Amygdala (tissue), 56 donors: ENCODE measurements at places on chromosomes 12 and 14.

DNA sequence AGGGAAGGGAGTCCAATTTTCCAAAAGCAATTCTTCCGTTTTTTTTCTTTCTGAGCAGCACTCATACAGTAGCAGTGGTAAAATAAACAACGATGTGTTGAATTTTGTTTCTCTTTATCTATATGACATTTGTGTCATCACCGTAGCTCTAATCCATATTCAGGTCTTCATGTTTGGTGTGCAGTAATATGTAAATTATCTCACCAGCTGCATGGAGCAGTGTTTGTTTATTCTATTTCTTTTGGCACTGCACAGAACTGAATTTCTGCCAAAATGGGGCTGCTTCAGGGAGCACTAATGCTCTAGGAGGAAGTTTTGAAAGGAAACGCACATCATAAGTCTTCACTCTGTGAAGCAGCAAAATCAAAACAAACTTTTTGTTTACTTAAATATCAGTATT is 130.0 kb upstream of the NPAS3 start:
- peak; percentile 60 for DNase-seq

DNA sequence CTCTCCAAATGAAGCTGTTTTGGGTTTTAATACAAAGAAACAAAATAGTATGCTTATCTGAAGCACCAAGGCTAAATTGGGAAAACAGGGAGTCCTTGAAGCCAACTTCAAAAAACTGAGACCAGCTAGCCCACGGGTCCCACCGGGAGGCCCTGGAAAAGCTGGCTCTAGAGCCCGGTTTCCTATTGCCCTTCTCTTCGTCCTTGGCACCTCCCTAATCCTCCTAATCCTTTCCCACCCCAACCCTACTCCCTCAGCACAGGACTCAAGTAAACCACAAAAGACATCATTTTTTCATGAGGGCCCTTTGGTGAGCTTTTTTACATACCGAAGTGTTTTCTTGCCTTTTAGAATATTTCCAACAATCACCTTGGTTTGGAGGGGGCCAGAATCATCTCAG is 11.3 kb downstream of the LRRC74A start:
- DNase-seq, result no peak

DNA sequence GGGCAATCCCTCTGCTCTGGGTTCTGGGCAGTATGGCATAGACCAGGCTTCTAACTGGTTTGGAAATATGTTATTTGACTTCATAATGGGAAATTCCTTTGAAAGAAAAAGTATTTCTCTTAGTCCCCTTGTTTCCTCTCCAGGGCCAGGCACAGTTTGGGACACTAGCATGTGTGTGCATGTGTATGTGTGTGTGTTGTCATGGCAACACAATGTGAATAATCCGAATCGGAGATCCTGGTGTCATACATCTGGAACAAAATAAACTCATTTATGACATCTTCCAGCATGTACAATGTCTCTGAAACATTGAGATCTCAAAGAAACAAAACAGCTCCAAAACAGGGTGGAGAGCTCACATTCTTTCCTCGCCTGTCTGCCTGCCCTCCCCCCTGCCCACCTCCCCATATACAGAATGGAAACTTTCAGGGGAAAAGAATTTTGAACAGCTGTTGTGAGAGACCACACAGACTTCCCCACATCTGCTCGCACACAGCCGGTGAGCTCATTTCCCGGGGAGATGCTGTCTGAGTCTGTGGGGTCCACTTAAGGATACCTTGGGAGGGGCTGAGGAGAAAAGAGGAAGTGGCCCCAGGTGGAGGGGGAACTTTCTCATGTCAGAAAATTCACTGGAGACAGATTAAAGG is 55.5 kb upstream of the PARP11 start:
- DNase-seq, result no peak

DNA sequence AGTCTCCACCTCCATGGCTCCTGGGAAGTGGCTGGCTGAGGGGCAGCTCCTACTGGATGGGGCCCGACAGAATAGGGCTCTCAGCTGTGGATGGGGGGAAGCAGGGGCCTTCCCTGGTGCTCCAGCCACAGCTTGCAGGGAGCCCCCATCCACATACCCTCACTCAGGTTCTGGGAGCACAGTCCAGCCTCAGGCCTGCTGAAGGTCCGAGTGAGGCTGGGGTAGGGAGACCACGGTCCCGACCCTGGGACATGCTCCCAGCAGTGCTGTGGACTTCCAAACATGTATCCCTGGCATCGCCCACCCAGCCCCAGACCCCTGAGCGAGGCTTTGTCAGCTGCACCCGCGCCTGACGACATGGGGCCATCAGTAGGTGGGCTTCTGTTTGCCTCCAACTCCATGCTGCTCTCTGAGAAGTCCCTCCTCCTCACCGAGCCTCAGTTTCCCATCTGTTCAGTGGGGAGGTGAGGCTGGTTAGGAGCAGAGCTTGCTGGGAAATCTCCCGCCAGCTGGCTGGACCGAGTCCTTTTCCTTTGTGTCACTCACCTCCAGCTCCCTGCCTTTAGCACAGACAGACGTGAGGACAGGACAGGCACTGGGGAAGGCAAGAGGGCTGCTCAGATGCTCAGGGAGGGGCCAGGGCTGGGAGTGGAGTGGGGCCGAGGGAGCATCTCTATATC is 9.1 kb upstream of the ATG101 start:
- DNase-seq, result no peak

DNA sequence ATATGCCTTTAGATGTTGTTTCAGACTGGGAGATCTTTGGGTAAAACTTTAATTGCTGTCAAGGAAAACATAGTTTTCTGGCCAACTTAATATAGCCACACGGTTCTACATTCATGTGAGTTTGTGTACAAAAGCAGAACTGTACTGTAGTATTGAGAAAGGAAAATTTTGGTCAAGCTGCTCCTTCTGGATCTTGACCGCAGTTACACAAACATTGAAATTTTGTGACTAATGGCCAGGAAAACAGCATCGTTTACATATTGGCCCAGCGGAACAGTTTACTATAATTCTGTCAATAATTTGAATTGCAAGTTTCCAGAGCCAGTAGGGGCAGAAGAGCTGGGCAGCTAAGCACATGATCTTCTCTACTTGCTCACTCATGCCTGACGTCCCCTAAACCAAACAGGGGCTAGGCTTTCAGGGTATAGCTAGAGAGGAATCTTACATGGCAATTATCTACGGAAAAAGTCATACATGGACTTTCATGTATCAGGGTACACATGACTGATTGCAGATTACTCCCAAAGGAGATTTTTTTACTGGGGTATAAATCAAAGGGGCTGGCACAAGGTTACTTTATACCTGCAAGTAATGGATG is 11.4 kb upstream of the ART4 start:
- DNase-seq, result no peak

DNA sequence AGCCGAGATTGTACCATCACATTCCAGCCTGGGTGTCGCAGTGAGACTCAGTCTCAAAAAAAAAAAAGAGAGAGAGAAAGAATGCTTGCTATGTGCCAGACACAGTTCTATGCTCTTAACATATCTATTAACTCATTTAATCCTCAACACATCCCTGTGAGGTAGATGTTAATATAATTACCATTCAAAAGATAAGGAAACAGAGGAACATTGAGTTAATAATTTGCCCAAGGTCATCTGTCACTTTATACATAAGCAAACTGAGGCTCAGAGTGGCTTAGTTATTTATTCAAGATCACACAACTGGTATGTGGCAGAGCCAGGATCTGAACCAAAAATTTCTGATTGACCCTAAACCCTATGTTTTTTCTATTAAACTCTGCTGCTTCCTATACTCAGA is 116.1 kb upstream of the BCAT1 start:
- DNase-seq, result no peak

- DNase-seq, result no peak
Observed at GRCh38 chr12:80219345-80219744, 120.0 kb downstream of the OTOGL start.

DNA sequence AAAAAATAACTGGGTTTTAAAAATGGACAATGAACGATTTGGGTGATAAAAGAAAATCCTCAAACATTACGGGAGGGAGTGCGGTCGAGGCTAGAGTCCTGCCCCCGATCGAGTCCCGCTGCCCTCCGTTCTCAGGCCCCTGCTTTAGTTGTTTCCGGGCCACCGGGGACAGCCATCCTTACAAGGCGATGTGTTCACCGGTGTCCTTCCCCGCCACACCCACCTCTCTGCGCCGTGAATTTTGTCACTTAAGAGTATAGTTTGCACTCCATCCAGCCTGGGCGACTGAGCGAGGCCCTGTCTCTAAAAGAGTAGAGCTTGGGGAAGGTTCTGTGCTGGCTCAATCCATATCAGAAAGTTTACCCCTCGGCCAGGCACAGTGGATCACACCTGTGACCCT is 2.9 kb downstream of the ULK1 start:
- no peak for DNase-seq

GRCh38 chr14:51862176-51862796 is 1.9 kb downstream of the GNG2 start:
- no peak for DNase-seq

DNA sequence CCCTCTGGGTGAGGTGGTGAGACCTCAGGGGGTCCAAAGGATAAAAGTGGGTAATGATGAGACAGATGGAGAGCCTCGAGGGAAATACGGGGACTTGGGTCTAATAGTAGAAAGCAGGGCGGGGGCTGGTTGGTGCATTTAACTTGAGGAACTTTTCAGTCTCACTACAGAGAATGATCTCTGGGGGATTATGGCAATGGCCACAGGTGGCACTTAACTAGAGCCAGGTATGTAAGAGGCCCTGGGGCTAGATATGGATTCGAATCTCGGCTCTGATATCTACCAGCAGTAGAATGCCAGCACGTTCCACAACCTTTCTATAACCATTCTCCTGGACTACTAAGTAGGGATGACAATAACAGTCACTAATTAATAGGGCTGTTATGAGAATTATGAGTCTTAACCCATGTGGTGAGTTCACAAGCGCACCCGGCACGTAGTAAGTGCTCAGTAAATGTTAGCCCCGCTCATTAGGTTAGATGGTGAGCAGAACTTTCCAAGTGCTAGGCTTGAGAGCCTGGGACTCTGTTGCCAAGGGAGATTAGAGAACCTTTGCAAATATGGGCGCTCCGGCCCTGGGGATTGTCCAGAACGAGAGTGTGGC is 888 bp upstream of the PLXNC1 start:
- DNase-seq, result no peak

DNA sequence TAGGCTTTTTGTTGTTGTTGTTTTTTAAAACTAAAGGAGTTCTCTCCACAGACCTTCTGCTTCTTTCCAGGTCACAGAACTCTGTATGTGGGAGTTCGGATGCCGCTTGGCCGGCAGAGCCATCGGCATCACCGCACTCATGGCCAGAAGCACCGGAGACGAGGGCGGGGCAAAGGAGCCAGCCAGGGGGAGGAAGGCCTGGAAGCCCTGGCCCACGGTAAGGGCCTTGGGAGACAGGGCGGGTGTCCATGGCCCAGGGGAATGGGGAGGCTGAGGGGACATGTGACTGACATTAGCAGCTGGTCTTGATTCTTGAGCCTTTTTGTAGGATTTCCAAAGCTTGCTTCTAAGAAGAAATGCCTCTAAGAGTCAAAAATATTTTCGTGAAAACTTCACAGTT is 26.2 kb downstream of the SLC4A8 start:
- no peak for DNase-seq

DNA sequence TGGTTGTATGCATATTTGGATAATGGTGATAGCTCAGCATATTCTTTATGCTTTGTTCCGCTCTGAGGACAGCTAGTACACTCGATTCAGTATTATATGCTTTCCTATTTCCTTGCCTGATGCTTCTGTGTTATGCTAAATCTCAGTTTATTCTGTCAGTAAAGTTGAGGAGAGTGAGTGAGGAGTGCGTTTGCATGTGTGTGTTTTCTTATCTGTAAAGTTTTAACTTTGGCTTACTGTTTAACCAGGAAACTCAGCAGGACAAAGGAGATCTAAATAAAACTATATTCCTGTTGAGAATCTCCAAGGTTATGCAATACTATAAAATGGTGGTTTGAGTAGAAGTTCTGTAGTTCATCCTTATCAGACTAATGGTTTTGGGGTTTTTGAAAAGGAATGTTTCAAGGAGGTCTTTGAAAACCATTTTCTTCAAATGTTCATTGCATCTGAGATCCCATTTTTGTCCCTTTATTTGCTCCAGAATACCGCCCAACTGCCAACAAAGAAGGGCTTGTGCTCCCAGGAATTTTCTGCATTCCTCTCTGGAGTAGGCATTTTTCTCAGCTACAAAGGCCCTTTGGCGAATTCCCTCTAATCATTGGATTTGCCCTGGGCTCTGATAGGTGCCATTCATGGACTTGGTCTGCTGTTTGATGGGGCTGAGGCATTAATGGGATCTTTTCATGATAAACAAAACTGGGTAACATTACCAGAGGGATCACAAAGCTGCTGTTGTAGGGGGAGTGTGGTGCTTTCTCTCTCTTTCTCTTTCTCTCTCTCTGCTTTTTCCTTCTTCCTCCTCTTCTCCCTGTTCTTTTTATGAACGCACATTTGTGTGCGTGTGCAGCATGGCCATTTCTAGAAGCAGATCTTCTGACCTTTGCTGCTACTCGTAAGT is 71.7 kb downstream of the HMGA2 start:
- no peak for DNase-seq

DNA sequence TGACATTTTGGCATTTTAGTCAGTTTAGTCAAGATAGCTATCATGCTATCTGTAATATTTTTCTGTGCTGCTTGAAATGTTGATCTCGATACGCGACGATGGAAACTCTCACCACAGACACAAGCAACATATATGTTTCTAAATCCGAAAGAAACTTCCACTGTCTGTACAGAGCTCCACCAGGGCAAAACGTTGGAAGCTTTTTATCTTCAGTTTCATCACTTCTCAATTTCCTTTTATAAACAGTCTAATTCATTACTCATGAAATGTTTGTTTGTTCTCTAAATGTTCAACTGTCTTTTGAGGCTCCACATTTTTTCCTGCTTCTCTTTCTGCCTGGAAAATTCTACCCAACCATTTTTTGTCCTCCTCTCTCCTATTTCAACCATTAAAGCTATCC is 737.6 kb downstream of the SLC16A7 start:
- DNase-seq, result no peak

DNA sequence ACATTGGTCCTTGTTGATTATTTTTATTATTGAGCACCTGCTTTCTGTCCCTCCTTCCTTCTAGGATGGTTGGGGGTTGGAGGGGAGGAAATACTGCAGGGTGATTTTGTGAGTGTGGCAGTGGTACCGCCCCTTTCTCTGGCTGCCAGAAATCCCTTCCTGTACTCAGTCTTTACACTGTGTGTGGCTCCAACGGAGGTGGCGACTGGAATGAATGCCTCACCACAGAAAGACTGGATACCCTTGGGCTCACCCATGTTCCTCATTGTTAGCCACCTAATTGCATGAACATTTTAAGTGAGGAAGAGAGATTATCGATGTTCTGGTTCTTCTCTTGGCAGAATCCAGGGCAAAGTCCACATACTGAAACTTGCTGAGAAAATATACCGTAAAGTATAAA is 272.0 kb upstream of the E2F7 start:
- DNase-seq, result no peak

- DNase-seq, result no peak
Observed at GRCh38 chr12:49578471-49579112, 10.7 kb upstream of the MCRS1 start.
